ENCODE measurements at places on chromosomes 3 and 15.

DNA sequence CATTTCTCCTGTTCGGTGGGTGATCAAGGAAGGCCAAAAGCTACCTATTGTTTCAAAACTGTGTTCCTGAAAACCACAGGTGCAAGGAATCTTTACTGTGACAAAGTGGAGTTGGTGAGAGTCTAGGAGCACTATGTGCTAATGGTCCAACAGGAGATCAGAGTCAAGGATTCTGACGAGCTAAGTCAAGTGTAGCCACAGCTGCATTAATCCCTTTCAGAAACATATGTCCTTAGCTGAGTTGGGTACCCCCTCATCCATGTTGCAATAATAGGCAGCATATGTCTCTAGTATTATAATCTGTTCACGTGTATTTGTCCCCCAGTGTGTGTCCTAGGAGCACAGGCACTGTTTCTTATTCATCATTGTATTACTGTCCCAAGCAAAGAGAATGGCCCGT, 1.7 kb downstream of the VPS39 start:
- no peak for DNase-seq

DNA sequence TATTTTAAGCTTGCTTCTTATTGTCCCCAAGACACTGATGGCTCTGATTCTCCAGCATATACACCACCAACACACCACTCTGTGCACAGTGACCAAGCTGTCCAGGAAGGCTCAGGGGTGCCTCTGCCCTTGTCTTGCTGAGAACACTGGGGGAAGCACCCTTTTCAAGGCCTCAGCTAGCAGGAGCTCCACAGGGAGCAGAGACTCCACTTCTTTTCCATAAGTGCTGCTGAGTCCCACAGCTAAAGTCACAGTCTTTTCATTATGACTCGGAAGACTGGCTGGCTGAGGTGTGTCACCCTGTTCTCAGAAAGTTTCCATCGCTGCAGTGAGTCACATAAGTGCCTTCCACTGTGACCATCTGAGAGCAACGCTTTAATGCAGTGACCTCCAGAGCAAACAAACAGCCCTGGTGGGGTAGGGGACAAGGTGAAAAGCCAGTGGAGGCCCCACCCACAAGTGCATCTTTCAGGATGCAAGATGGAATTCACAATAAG, 226.9 kb upstream of the CHRNA7 start:
- no peak for DNase-seq

GRCh38 chr3:53695324-53695690, 150.9 kb downstream of the CHDH start:
- no peak for DNase-seq

GRCh38 chr3:172707030-172707429, 3.8 kb downstream of the NCEH1 start:
- no peak for DNase-seq

- DNase-seq: no peak
Observed at GRCh38 chr3:21357241-21357640, 393.8 kb downstream of the ZNF385D start.

DNA sequence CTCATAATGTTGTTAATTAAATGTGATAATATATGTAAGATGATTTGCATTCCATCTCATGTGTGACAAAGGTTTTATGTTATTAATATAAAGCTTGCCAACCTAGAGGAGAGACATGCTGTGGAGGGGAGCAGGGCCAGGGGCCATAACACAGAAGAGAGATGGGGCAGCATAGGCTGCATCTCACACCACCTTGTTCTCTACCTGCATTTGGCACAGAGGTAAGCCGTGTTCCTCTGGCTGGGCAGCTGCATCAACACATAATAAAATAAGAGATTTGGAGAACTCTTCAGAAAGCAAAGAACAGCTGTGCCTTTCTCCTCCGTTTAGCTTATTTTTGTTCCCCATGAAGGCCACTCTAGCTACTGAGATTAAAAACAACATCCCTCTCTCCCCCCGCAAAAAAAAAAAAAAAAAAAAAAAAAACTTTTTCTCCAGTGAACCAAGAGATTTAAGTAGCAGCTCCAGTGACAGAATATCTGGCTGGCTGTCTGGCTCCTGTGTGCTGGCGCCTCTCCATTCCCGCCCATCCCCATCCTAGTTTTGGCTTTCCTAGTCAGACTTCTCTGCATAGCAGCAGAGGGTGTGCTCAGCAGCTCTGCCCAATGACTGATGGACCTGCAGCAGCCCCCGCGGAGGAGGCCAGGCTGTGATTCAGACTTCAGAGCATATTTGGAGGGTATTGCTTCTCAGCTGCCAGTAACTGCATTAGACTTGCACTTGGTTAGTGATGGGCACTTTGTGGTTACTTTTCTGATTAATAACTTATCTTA, 52.2 kb upstream of the STXBP5L start:
- DNase-seq: peak; percentile 8

GRCh38 chr3:118987477-118987876, 47.2 kb downstream of the IGSF11 start:
- no peak for DNase-seq

- DNase-seq: no peak
Observed at GRCh38 chr3:127748754-127749327, 73.5 kb downstream of the MGLL start.

DNA sequence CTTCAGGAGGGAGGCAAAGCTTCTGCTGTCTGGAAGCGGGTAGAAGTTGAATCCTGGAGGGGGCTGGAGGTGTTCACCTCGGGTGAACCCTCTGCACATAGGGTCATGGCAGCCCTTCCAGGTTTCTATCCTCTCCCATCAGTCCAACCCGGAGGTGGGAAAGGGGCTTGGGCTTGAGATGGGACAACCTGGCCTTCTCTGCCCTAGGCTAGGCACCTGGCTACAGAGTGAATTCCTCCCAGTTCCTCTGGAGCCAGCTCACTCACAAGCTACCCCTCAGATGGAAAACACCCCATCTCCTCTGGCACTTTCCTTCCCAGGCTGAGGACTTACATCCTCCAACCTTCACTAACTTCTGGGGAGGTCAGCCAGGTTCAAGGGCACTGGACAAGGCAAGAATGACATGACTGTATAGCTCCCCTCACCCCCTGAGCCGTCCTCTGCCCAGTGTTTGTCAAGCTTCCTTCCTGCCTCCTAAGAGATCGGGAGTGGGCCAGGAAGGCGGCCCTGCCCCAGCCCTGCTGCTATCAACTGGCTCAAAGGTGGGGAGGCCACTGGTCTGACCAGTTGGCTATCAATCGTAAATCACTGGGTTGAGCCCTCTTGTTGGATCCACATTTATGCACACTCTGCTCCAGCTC, 45.8 kb downstream of the KLF15 start:
- DNase-seq: no peak

DNA sequence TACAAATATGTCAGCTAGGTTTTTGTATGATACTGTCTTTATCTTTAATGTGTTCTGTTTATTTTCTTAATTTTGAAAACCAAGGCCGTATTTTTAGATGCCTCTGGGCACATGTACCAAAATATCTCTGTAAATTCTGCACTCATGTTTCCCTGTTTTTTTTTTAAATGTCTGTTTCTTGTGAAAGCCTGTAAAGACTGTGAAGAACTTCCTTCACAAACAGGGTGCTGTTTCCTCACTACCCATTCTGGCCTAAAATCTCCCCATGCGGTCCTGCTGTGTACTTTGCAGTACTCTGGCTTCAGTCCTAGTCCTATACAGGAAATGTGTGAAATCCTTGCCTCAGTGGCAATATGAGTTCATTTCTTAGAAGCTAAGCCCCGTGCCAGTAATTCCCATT, 133.4 kb upstream of the ZBTB20 start:
- no peak for DNase-seq
